Stimulated activated CD8-positive, alpha-beta memory T cell treated with anti-CD3 and anti-CD28 coated beads, Interleukin-2, amount 100 ng/mL, for 1 hour (primary cell): ENCODE measurements at places on chromosomes 1 and 21.
A peak's percentile ranks its signal among the peaks of the same experiment; 100 is the strongest.

GRCh38 chr1:19616489-19616888 is 27.6 kb upstream of the NBL1 start:
- DNase-seq: no peak

DNA sequence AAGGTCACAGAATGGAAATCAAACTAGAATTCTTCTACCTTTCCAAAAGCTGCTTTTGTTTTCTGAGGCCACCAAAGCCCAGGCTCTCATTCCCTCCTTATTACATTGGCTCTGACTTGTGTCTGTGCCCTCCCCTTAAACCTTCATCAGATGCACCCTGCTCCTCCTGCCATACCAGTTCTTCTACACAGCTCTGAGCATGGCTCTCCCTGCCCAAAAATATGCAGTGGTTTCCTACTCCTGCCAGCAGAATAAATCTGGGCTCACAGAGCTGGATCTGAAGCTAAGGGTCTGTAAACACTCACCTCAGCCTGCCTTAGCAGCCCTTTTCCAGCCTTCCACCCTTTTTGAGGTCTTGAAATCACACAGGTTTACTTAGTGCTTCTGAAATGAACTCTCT is 55.0 kb downstream of the TTC3 start:
- no peak for DNase-seq

DNA sequence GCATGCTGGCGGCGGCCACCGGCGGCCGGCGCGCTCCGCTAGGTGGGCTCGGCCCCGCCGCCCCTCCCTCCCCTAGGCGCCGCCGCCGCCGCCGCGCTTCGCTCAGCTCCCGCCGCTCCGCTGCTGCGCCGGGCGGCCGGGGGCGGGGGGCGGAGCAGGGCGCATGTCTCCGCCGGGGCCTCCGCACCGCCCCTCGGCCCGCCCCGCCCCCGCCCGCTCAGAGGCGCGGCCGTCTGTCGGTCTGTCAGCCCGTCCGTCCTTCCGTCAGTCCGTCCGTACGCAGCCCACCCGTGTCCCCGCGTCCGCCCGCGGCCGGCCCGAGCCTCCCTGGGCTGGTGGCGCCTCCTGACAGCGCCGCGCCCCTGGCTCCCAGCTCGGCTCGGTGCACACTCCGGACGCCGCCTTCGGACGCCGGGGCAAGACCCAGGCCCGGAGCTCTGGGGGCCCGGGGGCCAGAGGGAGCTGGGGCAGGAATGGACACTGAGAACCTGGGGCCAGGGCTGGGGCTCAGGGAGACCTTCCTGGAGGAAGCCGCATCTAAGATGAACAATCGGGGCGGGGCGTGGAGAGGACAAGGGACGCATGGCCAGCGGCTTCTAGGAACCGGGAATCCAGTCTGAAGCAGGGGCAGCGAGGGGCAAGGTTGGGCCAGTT is at the start of gene GPR153:
Gene GPR153 (minus strand): TSS at position 138 of the 654 bp plus-strand sequence. CDS start 6,193 bp downstream, outside the sequence.
- DNase-seq: peak; percentile 18

DNA sequence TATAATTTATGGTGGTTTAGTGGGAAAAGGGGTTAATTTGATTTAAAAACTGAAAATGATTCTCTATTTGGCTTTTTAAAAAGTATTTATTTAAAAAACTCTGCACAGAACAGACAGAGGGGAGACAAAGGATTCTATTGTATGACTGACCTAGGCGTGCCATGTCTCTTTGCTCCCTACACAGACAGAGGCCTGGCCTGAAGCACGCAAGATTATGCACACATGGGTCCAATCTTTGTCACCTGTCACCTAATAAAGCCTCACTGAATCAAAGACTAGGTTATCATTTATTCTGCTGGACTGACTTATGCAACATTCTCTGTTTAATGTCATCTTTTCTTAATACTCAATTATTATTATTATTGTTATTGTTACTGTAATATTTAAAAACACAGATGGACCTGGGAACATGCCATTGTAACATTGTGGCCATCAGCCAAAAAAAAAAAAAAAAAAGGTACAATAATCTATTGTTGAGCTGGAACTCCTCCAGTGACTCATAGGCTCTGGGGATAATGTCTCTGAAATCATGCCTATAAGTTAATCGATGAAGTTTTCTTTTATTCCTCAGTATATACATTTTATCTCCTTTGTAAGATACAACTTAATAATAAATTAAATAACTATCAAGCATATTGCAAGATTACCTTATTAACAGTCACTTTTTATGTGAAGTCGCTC is 112.1 kb downstream of the RUNX1 start:
- DNase-seq: no peak

GRCh38 chr1:117113199-117113598 is 8.3 kb downstream of the TRIM45 start:
- DNase-seq: no peak

- DNase-seq: no peak
Observed at GRCh38 chr1:181159451-181160140, 71.1 kb downstream of the IER5 start.

- DNase-seq: no peak
Observed at GRCh38 chr1:50328552-50328951, 94.7 kb downstream of the DMRTA2 start.

DNA sequence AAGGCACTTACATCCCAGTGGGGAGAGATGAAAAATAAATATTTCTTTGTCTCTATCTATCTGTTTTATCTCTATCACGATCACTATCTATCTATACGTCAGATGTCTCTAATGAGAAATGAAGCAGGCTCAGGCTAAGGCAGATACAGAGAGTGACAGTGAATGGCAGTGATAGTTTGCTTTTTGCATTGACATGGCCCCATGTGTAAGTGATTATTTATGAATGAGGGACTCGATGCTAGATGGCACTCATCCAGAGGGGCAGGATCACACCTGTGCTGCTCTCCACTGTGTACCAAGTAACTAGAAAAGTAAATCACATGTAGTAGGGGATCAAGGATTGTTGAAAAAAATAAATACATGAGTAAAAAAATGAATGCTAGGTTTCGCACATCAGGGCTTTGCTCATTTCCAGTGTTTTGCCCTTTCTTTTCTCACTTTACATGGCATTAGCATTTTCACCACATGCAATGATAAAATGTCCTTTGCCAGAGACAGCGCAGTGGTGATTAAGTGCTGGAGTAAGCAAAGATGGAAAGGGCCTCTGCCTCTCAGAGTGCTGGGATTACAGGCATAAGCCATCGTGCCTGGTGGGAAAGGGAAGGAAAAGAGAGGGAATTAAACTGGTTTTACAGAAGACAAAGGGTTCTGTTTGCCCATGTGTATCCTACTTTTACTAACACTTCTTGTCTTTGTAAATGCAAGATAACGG is 16.5 kb downstream of the TBX19 start:
- no peak for DNase-seq

DNA sequence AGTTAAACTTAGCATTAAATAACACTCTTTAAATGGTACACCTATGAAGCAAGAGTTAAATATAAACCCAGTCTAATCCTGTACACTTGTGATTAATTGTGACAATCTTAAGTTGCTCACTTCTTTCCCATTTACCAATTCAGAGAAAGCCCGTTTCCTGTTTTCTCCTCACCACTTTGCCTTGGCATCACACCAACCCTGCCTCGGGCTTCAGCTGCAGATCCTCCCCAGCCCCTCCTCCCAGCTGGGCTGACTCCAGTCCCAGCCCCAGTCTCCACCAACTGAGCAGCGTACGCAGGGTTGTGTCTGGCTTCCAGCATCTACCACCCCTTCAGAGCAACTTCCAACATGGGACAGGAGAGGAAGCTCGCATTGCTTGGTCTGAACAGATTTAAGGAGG is 4.1 kb downstream of the PYCR2 start:
- no peak for DNase-seq

DNA sequence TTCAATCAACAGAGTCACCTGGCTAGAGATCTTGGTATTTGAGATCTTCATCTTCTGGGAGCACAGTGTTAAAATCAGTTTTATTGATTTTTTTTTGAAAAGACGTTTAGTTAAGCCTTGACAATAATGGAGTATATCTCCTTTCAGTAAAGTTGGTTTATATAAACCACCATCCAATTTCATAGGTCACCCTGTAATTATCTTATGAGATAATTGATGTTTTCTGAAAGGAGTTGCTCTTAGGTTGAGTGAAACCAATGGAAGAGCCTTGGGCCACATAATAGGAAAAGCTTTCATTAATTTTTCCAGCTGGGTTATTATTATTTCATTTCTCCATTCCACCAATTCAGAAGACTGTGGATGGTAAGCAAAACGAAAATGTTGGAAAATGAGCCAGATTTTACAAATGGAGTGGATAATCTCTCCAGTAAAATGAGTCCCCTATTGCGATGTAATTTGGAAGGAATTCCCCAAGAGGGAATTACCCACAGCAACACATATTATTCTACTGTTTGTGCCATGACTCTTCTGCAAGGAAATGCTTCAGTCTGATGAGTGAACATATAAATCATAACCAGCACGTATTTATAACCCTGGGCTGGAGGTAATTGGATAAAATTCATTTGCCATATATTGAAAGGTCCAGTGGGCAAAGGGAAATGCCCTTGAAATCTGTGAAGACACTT is 46.2 kb upstream of the TINAGL1 start:
- no peak for DNase-seq

DNA sequence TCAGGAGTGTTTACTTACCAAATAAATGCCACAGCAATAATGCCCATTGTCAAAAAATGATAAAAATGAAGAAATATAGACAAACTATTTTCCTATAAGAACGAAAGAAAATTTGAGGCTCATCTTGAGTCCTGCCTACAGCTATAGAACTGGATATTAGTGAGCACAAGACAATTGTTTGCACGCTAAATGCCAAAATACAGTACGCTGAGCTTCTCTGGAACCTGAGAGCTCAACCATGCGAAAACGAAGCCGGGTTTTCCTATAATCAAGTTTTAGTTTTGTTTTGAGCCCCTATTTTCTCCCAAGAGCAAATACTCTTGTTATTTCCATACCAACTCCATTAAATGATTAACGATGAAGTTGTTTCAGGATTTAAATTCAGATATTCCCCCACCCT is 42.0 kb upstream of the CCSAP start:
- no peak for DNase-seq

GRCh38 chr1:36115200-36115669 is 9.8 kb downstream of the COL8A2 start:
- no peak for DNase-seq

GRCh38 chr1:19448491-19449439 is 36.6 kb downstream of the CAPZB start:
- DNase-seq: no peak

DNA sequence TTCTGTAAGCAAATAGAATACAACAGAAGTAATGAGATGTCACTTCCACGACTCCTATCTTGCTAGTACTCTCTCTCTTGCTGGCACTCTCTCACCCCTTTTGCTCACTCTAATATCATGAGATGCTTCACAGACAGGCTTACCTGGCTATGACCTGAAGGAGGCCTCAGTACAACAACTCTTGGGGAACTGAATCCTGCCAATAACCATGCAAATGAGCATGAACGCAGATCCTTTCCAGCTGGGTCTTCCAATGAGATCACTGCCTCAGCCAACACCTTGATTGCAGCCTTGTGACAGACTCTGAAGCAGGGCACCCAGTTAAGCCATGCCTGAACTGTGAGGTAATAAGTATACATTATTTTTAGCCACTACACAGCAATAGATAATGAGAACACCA is 53.1 kb upstream of the ADAR start:
- no peak for DNase-seq

DNA sequence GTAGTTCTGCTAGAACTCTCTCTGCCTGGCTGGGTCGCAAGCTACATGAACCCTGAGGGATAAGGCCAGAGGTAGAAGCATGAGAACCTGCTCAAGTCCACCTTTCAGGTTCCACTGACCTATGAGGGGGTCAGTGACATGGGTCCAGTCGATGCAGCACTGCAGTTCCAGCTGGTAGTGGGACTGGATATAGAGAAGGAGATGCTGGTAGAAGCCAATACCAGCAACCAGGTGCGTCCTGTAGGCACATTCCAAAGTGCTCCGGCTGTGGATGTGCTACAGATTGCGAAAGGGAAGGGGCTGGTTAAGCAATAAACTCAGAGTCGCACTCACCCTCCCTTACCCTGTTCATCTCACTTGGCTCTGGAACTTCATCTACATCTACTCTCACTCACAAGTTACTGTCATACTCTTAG is 5.7 kb downstream of the SMG5 start:
- DNase-seq: no peak

DNA sequence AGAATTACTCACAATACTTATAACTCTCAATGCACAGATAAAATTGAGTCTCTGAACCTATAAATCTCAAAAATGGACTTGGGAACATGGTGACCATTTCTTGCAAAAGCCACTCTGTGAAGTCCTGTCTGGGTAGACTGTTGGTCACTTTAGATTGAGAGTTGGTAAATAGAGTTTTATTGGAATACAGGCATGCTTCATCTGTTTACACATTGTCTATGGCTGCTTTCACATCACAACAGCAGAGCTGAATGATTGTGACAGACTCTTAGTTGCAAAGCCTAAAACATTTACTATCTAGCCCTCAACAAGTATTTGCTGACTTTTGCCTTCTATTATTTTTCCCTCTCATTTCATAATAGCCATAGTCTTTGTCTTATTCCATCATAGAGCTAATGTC is 24.1 kb upstream of the ASPM start:
- no peak for DNase-seq

DNA sequence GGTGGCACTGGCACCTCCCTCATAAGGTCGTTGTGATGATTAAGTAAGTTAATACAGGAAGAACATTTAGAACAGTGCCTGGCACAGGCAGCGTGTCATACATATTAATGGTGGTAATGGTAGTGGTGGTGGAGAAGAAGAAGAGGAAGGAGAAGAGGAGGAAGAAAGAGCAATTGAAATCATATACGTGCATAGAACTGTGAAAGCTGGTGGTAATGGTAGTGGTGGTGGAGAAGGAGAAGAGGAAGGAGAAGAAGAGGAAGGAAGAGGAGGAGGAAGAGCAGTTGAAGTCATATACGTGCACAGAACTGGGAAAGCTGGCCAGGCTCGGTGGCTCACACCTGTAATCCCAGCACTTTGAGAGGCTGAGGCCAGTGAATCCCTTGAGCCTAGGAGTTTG is 121.3 kb upstream of the HOOK1 start:
- DNase-seq: no peak

GRCh38 chr1:20654104-20654690 is 7.0 kb downstream of the DDOST start:
- no peak for DNase-seq
